Bronchial epithelial cell (primary cell): ENCODE measurements at places on chromosomes 12 and 14.

DNA sequence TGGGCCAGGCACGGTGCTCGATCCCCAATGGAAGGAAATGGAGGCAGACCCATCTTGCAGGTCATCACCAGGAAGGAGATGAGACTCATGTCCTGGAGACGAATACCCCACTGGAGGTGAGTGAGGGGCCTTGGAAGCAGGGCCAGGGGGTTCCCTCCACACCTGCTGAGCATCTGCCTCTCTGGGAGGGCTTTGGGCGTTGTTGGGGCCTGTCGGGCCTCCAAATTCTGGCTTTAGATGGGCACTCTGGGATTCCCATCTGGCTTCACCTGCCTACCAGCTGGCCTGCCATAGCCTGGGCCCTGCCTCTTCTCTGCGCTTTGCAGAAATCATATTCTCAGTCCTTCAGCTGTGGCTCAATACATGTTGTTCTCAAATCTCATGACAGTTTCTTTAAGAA, 13.9 kb downstream of the RTL1 start:
- no peak for DNase-seq

DNA sequence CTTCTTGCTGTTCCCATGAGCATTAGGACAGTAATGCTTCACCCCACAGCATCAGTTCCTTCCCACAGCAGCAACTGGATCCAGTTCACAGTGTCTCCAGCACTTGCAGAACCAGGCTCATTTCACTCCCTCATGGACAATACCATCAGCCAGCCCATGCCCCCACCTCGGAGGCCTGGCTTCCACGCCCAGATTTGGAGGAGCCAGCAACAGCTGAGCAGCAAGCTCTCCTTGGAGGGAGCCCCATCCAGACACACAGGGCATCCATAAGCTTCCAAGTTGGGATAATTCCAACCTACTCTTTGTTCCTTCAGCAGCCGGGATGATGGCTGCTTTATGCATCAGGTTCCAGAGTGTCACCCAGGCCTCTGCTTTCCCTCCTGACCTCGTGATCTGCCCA, 250.0 kb downstream of the GLT1D1 start:
- DNase-seq: no peak

DNA sequence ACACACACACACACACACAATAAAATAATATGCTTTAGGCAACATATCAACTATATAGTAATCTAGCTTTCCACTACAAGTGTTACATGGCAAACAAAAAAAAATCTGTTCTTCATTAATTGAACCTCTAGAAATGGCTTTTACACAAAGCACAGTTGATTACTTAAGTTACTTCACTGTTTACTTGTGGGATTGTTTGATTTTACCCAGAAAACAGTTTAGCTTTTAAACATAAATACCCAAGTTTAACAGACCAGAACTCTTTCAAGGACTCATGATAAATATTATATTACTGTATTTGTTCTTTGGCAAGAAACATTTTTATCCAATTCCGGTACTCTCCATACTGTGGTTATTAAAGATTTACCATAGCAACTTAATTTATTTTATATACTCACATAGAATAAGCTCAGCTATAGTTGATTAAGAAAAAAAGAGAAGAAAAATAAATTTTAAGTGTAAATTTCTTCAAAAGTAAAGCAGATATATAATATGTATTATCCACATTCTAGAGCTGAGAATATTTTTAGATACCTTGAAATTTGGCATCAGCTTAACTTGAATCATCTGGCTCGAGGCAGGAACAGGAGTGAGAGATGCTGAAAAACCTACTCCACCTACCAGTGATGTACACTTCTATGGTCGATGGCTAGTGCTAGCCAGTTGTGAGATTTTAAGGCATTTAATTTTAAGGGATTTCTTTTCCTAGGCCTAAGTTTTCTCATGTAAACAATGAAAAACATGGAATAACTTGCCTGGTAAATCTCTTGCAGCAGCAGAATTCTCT, 126.0 kb downstream of the BTG1 start:
- DNase-seq: no peak

DNA sequence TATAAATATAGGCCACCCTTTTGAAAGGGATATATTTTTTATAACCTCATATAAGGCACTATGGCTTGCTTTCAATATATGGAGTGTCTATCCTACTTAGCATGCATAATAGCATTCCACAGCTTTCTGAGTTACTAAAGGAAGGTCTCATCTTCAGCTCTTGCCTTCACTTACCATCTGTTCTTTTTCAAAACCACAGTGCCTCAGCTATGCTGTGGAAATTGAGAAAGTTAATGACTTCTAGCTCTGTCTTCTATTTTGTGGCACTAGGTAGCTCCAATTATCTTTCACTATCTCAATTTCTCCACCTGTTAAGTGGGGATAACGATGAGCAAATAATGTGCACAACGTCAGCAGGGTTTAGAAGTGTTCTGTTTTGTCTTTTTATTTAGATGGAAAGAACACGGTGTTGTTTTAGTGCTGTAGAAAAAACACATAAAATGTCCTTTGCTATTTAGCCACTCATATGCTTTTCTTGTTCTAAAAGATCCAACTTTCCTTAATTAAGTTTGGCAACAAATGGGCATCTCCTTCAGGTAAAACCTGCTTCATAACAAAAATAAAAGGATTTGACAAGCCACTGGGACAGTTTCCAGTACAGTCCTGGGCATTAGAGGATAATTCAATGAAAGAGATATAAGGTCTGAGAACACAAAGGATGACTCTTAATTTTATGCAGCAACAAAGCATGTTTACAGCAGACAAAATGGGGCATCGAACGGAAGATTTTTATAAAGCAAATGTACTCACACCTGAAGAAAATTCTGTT, 462.0 kb upstream of the SYT1 start:
- no peak for DNase-seq

DNA sequence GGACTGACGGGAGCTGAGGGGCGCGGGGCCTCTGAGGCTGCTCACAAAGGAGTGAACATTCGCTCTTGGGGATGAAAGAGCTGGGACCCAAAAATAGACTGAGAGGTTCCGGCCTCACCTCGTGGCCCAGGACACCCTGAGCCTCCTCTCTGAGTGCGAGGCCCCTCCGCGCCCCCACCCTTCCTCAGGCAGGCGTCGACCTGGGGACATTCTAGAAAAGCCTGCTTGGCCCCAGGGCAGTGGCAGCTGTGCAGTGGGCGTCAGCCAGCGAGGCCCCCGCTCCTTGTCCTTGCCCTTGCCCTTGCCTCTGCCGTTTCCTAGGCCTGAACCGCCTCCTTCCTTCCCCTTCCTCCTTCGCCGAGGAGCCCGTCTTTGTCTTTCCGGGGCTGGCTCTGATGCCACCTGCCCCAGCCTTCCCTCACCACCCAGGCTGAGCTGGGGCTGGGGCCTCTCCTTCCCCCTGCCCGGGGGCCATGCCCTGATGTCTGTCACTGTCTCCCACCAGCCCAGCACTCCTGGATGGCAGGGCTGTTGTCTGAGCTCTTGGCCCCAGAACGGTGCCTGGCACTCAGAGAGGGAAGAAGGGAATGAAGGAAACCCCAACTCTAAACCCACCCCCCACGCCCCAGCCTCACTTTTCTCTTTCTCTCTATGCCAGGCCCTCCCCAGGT, 208.2 kb upstream of the RTL1 start:
- no peak for DNase-seq

GRCh38 chr12:72264548-72265175, 7.5 kb upstream of the TRHDE start:
- peak; percentile 18 for DNase-seq
